Cerebellum (tissue), 4 donors: ENCODE measurements at places on chromosomes 12 and 14. TPM values are rescaled to one million over a fixed set of nuclear protein-coding genes. Genes with fewer than 3 reads are reported as not detected.

SERPINA12 gene
- total RNA-seq, result not detected

CISTR gene
- not detected for total RNA-seq

MNAT1 gene
- total RNA-seq, result 71.0 TPM

COX8C gene
- not detected for total RNA-seq
